Left lung (tissue), 14 donors: ENCODE measurements at places on chromosomes 12 and 14. TPM values are rescaled to one million over a fixed set of nuclear protein-coding genes. Genes with fewer than 3 reads are reported as not detected.

DNA sequence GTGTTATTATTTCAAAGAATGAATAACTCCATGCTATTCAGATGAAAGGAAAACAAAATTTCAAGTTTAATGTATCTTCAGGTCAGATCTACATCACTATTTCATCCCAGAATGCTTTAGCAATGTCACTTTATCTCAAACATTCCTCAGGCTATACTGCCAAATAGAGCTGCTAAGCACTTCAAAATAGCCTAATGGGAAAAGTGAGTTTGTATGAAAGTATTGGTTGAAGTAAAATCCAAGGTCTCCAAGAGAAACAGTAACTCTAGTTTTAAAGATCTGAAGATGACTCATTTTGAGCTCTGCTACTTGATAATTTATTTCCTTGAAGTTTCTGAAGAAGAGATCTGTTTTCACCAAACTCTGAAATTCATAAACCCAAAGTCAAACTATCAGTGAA is 466.2 kb upstream of the FOXG1 start:
- H3K4me1 ChIP-seq = no peaks in the 10 kb centered on the region
- no peaks in the 10 kb centered on the region for H3K27me3 ChIP-seq
- no peak overlapping the region for H3K4me3 ChIP-seq

Gene TPH2
- 0.48 TPM for polyA plus RNA-seq

DNA sequence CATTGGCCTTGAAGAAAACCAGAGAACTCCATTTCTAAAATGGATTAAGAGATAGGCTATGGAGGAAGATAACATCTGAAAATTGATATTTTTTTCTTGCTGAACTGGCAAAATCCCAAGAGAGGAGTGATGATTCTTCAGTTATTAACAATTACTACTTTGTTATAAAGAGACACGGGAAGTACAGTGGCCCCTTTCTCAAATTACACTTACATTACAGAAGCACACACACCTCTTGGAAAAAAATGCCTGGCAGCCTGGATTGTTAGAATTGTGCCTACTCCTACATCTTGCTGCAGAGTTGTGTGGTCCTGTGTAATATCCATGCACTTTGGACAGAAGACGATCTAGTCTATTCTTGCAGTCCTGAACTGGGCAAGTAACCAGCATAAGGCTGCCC is 71.7 kb downstream of the TGFB3 start:
- no peaks in the 10 kb centered on the region for H3K27me3 ChIP-seq
- no peak overlapping the region for H3K27ac ChIP-seq
- no peak overlapping the region for H3K4me3 ChIP-seq
- DNase-seq = no peak
- peaks cover 14% of the 10 kb centered on the region for H3K36me3 ChIP-seq

Gene SAMD15
- polyA plus RNA-seq = 4.4 TPM

DNA sequence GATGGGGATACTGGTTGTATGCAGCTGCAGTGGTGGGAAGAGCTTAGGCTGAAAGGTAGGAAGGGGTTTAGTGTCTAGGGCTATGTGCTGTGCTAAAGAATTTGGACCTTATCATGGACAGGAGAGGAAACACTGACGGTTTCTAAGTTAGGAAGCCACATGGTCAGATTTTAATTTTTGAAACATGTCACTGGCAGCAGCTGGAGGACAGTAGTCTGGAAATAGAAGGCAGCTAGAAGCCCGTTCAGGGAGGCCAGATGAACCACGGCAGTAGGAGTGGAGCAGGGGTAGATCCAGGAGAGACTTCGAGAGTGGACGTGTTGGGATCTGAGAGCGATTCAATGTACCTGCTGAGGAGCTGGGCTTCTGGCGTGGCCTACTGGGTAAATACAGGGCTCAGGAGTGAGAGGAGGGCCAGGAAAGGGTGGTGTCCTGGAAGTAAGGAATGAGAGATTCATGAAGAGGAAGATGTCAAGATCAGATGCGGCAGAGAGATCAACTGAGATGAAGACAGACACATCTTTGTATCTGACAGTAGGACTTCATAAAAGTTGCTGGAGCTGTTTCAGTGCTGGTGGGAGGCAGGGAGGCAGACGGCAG is 64.9 kb downstream of the PRKCH start:
- DNase-seq = no peak
- H3K4me1 ChIP-seq = no peaks in the 10 kb centered on the region
- H3K27me3 ChIP-seq = no peaks in the 10 kb centered on the region
- no peak overlapping the region for H3K27ac ChIP-seq
- H3K36me3 ChIP-seq = no peaks in the 10 kb centered on the region

DNA sequence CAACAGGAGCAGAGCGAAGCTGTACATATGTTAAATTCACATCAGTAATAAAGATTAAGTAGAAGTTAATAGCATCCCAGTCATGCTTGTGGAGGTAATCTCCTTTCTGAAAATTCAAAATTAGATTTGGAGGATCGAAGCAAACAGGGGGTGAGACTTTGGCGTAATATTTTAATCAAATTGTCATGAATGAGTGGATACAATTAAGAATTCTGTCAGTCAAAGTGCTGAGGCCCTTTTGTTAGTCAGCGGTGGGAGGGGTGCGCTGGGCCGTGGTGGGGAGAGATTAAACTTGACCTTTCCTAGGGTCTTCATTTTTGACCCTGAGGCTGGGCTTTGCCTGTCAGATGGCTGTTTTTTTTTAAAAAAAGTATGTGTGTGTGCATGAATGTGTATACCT is 226.7 kb downstream of the VRK1 start:
- H3K27me3 ChIP-seq = peaks cover 66% of the 10 kb centered on the region
- H3K4me3 ChIP-seq = no peak overlapping the region
- no peak for DNase-seq

DNA sequence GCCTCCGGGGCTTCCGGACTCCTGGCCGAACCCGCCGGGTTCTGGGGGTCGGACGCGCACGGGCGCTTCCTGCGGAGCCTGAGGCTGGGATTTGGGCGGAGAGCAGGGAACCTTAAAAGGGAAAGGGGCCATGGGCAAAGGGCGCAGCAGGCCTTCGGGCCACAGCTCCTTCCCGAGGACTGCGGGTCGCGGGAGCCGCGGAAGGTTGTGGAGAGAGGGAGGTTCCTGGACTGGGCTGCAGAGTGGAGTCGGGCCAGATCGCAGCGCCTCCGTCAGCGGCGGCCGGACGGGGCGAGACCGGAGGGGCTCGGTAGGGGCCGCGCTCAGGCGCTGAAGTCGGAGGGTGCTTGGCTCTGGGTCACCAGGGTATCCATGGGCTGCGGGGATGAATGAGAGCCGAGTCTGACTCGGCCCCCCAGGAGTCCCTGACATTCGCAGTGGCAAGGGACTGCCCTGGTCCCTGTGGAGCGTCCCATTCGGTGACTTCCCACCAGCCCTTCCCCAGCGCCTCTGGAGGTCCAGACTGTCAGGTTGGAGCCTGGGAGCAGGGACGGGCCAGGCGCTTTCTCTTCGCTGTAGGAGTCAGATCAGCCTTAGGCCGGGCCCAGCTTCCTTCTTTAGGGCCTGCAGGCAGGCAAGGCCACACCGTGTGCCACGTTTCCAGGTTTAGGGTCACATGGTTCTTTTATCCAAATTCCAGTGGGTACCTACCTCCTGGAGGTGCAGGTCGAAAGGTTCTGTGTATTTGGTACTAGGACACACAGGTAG is 938 bp upstream of the SLC25A29 start:
- no peaks in the 10 kb centered on the region for H3K36me3 ChIP-seq
- H3K27me3 ChIP-seq = no peaks in the 10 kb centered on the region
- no peak for DNase-seq
- H3K27ac ChIP-seq = peak overlapping the region; percentile 79

DNA sequence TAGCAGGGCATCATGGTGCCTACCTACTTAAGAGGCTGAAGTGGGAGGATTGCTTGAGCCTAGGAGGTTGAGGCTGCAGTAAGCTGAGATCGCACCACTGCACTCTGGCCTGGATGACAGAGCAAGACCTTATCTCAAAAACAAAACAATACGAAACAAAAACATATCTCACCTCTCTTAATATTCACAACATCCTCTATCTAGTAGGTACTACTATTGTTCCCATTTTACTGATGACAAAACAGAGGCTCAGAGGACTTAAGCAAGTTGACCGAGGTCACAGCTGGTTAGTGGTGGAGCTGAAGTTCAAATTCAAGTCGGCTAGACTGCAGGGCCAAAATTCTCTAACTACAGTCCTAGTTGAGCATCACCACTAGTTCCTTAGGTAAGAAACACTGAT is 172.3 kb upstream of the EEA1 start:
- no peak overlapping the region for H3K27ac ChIP-seq
- DNase-seq = no peak
- H3K27me3 ChIP-seq = no peaks in the 10 kb centered on the region
- no peak overlapping the region for H3K4me3 ChIP-seq

DNA sequence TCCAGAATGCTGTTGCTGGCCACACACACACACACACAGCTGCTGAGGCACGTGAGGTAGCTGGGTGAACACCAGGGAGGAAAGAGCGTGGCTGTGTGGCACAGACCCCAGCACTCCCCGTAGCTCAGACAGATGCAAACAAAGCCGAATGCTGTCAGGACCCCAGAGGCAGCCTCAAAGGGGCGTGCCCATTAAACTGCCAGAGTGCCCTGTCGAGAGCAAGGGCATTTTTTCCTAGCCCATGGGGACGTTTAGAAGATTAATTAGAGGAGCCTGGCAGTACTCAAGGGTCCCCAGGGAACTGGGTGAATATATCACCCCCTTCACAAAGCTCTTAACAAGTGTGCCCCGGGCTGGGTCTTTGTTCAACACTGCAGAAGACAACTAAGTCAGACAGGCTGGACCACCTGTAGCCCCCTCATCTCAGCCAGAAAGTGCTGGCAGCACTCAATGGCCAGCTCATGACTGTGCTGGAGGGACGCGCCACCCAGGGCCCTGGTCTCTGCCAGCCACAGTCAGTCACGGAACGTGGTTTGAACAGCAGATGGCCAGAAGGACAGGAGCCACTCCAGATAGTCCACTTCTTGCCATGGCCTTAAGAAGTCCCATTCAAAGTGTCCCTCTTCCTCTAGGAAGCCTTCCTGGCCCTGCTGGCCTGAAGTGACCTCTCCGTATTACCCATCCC is 37.5 kb downstream of the TTC7B start:
- H3K27me3 ChIP-seq = no peaks in the 10 kb centered on the region
- no peak overlapping the region for H3K27ac ChIP-seq
- no peak for DNase-seq
- H3K4me1 ChIP-seq = no peaks in the 10 kb centered on the region

GRCh38 chr14:48991141-48991540 is 595.0 kb downstream of the RPS29 start:
- H3K4me1 ChIP-seq = no peaks in the 10 kb centered on the region
- H3K27me3 ChIP-seq = no peaks in the 10 kb centered on the region
- no peak overlapping the region for H3K27ac ChIP-seq
- H3K4me3 ChIP-seq = no peak overlapping the region

Gene TMEM63C
- polyA plus RNA-seq = 2.0 TPM

DNA sequence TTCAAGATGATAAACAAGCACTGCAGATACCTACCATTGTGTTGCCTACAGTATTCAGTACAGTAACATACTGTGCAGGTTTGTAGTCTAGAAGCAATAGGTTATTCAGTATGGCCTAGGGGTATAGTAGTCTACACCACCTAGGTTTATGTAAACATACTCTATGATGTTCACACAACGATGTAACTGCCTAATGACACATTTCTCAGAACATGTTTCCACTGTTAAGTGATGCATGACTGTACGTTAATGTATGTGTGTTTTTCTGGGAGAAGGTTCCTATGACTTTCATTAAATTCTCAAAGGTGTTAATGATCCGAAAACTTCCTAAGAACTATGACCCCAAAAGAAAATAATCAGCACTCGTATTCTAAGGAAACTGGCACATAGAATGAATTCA is 20.9 kb upstream of the CALM1 start:
- no peaks in the 10 kb centered on the region for H3K27me3 ChIP-seq
- no peak overlapping the region for H3K4me3 ChIP-seq
- no peaks in the 10 kb centered on the region for H3K36me3 ChIP-seq
- no peak for DNase-seq

GRCh38 chr12:7302266-7302986 is 1.4 kb upstream of the ACSM4 start:
- no peak for DNase-seq
- no peaks in the 10 kb centered on the region for H3K36me3 ChIP-seq
- H3K27me3 ChIP-seq = peaks cover 4% of the 10 kb centered on the region
- no peak overlapping the region for H3K27ac ChIP-seq

Gene AGAP2
- polyA plus RNA-seq = 0.52 TPM

- DNase-seq = no peak
- peak overlapping the region; percentile 27 for H3K27ac ChIP-seq
- peaks cover 7% of the 10 kb centered on the region for H3K4me1 ChIP-seq
- H3K4me3 ChIP-seq = no peak overlapping the region
- H3K27me3 ChIP-seq = no peaks in the 10 kb centered on the region
These were observed 47.9 kb downstream of the FGD6 start for GRCh38 chr12:95169368-95169767.

DNA sequence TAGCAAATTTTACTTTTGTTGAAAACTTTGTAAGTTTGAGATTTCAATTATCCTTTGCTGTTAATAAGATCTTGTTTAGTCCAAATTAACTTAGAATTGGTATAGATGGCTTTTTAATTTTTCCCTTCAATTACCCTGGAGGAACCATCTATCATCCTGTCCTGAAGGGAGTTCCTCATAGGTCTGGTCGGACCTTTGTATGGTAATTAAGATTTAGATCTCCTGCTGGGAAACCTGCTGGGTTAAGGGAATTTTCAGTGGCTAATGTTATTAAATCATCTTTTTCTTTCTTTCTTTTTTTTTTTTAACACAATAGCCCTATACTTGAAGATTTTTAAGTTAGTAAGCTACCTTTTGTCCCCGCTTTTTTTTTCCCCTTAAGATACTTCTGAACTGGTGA is 63.0 kb upstream of the PRMT8 start:
- H3K4me3 ChIP-seq = no peak overlapping the region
- no peak for DNase-seq
- H3K27ac ChIP-seq = no peak overlapping the region

Gene MANSC4
- polyA plus RNA-seq = 0.42 TPM

Gene PRB2
- not detected for polyA plus RNA-seq

Gene IGF1
- polyA plus RNA-seq = 19.7 TPM

Gene FLRT2
- 33.0 TPM for polyA plus RNA-seq
